ENCODE measurements at places on chromosomes 13 and 19.
A peak's percentile ranks its signal among the peaks of the same experiment; 100 is the strongest.

DNA sequence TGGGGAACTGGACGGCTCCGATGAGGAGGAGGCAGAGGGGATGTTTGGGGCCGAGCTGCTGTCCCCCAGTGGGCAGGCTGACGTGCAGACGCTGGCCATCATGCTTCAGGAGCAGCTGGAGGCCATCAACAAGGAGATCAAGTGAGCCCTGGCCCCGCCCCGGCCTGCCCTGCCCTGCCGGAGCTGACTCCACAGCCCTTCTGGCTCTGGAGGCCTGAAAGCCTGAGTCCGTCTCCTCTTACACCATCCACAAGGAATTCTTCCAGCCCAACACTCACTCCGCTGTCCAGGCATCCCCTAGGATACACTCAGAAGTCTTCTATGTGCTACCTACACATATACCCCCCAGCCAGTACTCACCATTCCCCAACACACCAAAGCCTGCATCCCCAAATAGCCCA is 17.4 kb downstream of the PPFIA3 start:
- no peak for DNase-seq

- no peak for DNase-seq
Observed at GRCh38 chr19:36060430-36060829, 5.7 kb downstream of the WDR62 start.

DNA sequence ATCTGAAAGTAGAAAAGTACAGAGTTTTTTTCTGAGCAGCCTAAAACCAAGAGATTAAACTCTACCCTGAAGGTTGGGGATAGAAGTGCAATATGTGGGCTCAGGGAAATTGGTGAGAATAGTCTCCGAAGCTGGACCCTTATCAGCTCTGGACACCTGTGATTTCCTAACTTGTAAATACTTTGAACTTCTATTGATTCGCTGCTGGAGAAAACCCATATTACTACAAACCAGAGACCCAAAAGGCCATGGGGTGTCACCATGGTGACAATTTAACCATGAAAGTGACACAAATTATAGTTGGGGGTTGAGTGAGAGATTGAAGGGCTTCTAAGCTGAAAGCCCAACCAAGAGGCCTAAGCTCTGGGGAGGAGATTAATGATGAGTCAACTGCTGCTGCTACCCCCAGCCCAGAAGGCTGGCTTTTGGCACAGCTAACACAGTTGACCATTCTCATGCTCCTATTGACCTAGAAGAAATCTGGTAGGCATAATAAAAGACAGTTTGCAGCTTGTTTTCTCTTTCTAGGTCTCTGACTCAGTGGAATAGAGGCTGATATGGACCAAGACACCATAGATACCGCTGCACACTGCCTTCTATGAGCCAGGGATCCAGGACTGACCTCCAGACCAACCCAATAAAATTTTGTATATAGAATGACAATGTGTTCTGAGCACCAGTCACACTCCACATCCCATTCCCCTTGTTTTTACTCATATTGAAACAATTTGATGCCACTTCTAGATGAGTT is 131.9 kb upstream of the FNDC3A start:
- no peak for DNase-seq

DNA sequence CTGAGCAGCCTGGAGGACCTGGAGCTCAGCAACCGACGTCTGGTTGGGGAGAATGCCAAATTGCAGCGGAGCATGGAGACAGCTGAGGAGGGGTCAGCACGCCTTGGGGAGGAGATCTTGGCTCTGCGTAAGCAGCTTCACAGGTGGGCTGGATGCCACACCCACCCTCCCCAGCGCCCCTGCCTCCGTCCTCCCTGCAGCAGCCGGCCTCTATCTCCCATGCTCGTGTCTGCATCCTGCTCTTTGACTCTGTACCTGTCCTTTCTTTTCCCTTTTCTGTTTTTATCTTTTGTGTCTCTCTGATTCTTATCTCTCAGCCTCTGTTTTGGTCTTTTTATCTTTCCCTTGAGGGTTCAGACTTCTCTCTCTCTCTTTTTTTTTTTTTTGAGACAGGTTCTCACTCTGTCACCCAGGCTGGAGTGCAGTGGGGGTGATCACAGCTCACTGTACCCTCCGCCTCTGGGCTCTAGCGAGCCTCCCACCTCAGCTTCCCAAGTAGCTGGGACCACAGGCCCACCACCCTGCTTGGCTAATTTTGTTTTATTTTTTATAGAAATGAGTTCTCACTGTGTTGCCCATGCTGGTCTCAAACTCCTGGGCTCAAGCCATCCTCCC is 10.1 kb downstream of the KASH5 start:
- no peak for DNase-seq

GRCh38 chr19:8017808-8018207 is 12.4 kb upstream of the ELAVL1 start:
- DNase-seq, result no peak

DNA sequence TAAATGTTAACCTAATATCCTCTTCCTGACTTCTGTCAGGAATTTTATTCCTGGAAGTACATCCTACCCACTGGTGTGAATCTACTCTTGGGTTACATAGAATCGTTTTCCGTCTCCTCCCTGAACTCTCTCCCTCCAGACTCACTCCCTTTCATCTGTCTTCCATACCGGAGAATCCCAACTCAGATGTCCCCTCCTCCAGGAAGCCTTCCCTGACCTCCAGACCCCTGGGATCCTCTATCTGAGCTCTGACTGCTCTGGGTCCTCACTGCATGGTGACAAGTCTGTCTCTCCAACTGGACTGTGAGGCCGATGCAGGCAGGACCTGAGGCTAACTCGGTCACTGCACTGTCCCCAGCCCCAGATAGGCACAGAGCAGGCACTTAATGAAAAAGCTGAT is 24.6 kb downstream of the OPA3 start:
- no peak for DNase-seq

DNA sequence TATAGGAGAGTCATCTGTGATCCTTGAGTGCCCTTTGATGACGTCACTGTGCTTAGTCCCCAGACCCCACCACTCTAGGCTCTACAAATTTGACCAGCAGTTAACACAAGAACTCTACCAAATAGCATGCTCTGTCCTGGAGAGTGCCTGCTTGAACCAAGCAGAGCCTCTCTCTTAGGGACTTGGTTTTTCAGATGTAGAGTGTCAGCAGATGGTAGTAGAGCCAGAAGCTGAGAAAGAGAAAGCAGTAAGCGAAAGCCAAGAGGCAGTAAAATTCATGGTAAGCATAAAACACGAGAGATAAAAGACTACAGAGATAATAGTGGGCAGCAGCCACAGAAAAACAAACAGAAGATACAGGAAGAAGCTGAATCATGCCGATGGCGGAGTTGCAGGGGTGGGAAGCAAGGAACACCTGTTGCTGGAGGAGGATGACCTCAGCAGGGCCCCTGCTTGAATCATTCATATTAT is 193.3 kb downstream of the SLC7A1 start:
- DNase-seq, result no peak

GRCh38 chr19:56116606-56117005 is 4.5 kb downstream of the ZNF787 start:
- DNase-seq, result no peak

- DNase-seq, result no peak
Observed at GRCh38 chr13:44755872-44756271, 179.7 kb upstream of the TSC22D1 start.

DNA sequence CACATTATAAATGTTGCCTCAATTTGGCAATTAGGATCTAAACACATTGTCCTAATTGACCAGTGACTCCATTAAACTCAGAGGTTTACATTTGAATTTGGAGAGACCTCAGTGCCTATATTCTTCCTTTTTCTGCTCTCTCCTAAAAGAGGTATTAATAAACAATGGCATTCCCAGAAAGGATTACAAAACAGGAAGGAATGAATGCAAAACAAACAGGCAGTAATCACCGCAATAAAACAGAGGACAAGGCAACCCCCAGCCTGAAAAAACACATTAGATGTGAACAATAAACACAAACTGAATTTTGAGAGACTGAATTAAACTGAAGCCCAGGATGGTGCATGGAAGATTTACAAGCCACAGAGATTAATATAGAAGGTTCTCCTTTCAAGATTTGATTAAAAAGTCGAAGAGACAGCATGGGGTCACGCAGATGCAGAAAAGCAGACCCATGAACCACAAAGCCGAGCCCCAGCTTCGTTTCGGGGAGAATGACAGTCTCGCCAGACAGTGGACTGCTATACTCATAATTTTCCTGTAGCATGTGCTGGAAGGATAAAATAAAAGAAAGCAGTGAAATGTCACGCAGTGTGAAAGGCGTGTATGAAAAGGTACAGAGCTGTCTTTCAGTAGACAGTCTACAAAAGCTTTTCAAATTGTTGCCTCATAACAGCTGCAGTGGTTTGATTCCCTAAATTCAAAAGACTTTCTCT is 503.0 kb downstream of the LIG4 start:
- no peak for DNase-seq

DNA sequence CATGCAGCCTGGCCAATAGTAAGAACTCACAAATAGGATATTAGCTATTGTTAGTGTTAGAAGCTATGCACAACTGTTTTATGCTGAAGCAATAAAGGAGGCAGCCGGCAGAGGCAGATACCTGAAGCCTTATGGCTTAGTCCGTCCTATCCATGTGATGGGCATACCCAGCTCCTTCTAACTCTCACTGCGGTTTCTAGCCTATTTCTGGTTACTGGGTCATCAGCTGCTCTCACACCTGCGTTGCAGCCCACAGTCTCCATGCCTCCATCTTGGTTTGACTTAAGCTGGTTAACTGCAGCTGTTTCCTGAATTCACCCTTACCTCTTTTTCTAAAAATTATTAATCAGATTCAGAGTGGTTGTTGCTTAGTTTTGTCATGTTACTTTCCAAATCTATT is 40.5 kb upstream of the CNMD start:
- no peak for DNase-seq

DNA sequence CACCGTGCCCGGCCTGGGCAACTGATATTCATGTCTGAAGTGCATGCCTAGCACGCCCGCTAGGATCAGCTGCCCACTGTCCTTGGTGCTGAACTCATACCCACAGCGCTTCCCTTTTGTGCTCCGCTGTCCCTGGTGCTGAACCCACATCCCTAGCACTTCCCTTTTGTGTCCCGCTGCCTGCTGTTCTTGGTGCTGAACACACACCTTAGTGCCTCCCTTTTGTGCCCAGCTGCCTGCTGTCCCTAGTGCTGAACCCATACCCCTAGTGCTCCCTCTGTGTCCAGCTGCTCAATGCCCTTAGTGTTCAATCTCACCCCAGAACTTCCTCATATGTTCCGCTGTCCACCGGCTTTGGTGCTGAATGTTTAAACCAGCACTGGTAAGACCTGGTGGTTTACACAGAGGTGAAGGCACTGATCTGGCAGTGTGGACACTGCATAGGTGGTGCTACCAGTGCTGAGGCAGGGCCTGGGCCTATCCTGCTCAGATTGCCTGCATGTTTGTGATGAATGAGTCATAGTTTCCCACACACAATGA is 26.3 kb upstream of the SIGLEC11 start:
- peak; percentile 41 for DNase-seq

DNA sequence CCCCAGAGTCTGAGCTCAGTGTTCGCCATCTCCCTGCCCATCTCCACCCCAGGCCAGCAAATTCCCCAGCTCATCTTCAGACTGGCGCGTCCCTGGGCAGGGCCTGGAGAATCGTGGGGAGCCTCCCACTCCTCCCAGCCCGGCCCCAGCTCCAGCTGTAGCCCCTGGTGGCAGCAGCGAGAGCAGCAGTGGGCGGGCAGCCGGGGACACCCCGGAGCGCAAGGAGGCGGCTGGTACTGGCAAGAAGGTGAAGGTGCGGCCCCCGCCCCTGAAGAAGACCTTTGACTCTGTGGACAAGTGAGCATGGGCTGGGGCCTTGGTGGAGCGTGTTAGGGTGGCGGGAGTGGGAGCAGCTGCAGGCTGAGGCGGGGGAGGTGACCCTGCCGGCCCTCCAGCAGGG is 8.4 kb upstream of the PRR19 start:
- DNase-seq, result no peak

- no peak for DNase-seq
Observed at GRCh38 chr13:100797921-100798320, 123.3 kb upstream of the TMTC4 start.

- no peak for DNase-seq
Observed at GRCh38 chr19:55694241-55694655, 19.2 kb downstream of the EPN1 start.

DNA sequence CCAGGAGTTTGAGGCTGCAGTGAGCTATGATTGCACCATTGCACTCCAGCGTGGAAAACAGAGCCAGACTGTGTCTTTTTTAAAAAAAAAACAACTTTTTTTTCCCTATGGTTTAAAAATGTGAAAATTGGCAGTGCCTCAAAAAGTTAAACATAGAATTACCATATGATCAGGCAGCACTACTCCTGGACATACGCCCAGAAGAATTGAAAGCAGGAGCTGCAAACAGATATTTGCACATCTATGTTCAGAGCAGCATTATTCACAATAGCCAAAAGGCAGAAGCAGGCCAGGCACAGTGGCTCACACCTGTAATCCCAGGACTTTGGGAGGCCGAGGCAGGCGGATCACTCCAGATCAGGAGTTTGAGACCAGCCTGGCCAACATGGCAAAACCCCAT is 3.8 kb upstream of the RETN start:
- no peak for DNase-seq

DNA sequence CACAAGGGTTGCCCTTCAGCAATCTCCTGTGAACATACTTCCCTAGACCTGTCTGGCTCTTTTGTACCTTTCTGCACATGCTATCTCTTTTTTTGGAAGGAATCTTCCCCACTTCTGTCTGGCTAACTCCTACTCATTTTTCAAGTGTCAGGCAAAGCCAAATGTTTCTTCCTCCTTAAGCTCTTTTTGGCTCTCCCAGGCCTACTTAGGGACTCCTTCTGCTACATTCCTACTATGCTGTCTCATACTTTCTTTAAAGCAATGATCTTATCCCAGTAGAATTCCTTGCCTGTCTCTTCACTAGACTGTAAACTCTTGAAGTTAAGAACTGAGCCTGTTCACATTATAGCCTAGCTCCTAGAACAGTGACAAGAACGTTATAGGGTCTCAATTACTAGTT is 114.9 kb upstream of the WASF3 start:
- no peak for DNase-seq

DNA sequence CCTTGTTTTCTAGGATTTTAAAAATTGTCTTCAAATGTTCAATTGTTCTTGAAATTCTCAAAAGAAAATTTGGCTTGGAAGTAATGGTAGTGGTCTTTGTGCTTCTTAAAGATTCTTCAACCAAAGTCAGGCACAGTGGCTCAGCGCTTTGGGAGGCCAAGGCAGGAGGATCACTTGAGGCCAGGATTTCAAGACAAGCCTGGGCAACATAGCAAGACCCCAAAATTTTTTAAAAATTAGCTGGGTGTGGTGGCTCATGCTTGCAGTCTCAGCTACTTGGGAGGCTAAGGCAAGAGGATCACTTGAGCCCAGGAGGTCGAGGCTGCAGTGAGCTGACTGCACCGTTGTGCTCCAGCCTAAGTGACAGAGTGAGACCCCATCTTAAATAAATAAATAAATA is 153.5 kb upstream of the ZNF507 start:
- DNase-seq, result no peak
